ENCODE measurements at places on chromosomes 3 and 15. TPM values are rescaled to one million over a fixed set of nuclear protein-coding genes. Genes with fewer than 3 reads are reported as not detected.

GRCh38 chr3:464255-464654, 267.7 kb downstream of the CHL1 start:
- H3K4me1 ChIP-seq, result no peaks in the 10 kb centered on the region
- H3K27me3 ChIP-seq, result no peaks in the 10 kb centered on the region
- no peak overlapping the region for H3K27ac ChIP-seq

DNA sequence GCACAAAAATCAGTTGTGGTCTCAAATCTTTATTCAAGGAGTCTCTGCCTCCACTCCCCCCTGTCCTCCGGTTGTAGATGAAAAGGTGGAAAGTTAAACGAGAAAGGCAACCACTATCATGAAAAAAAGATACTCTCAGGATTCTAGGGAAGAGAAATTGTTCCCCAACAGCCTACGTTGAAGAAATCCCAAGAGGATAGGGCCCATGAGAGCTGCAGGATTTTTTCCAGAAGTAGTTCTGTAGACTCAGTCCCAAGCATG, 14.3 kb downstream of the ZIC1 start:
- no peaks in the 10 kb centered on the region for H3K4me1 ChIP-seq
- H3K4me3 ChIP-seq, result peak overlapping the region; percentile 57
- H3K27me3 ChIP-seq, result peaks cover 100% of the 10 kb centered on the region
- DNase-seq, result no peak

Gene CCR3
- not detected for total RNA-seq

- H3K36me3 ChIP-seq, result peaks cover 27% of the 10 kb centered on the region
- H3K4me3 ChIP-seq, result no peak overlapping the region
- peaks cover 13% of the 10 kb centered on the region for H3K4me1 ChIP-seq
- no peaks in the 10 kb centered on the region for H3K27me3 ChIP-seq
- H3K27ac ChIP-seq, result no peak overlapping the region
Observed at GRCh38 chr3:48273594-48274211, 32.8 kb downstream of the ZNF589 start.

- H3K36me3 ChIP-seq, result no peaks in the 10 kb centered on the region
- H3K27ac ChIP-seq, result no peak overlapping the region
- DNase-seq, result peak; percentile 46
- no peaks in the 10 kb centered on the region for H3K4me1 ChIP-seq
- no peak overlapping the region for H3K4me3 ChIP-seq
Observed at GRCh38 chr3:25820366-25820765, 30.5 kb downstream of the OXSM start.

- no peak overlapping the region for H3K4me3 ChIP-seq
- H3K27ac ChIP-seq, result no peak overlapping the region
Observed at GRCh38 chr3:59386165-59386564, 336.3 kb upstream of the CFAP20DC start.

Gene PROK2
- 0.29 TPM for total RNA-seq

DNA sequence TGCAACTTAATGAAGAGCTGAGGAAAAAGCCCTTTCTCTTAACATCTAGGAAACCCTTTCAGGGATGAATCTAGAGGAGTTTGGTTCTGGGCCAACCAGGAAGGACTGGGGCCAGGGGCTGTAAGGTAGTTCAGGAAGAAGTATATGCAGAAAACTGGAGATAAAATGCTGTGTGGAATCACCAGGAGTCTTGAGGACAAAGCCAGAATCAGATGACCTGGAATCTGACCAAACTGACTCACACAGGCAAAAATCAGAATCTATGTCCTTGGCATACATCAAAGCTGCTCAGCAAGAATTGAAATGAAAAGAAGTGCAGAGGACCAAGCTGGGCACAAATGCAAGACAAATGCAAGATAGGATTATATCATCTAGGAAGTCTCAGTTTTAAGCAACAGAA, 59.4 kb upstream of the ATP2C1 start:
- DNase-seq, result no peak
- no peaks in the 10 kb centered on the region for H3K36me3 ChIP-seq
- H3K27me3 ChIP-seq, result no peaks in the 10 kb centered on the region
- no peaks in the 10 kb centered on the region for H3K4me1 ChIP-seq
- H3K27ac ChIP-seq, result no peak overlapping the region

Gene CAPN3
- total RNA-seq, result 0.63 TPM

DNA sequence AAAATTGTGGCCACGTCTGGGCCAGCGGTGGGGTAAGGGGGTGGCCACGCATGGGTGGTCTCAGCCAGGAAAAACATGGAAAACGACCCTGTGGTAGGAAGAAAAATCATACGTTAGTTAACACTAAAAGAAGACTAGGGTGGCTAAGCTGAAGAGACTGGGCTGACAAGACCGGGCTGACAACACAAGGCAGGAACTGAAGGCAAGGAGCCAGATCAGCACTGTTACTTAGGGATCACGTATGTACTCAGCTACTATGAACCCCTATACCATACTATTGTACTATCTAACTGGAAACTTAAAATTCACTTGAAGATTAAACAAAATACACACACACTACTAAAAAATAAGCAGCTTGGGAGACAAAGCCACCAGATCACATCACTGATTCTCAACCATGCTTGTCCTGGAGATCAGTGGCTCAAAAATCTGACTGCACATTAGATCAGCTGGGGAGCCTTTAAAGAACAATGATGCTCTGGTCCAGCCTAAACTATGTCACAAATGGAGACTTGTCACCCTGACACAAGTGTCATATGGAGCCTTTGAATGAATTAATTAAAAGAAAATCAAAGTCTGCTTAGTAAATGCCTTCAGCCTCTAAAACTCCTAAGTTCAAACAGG, 442.2 kb downstream of the SHQ1 start:
- H3K4me3 ChIP-seq, result no peak overlapping the region
- no peak for DNase-seq
- H3K4me1 ChIP-seq, result peaks cover 37% of the 10 kb centered on the region
- peak overlapping the region; percentile 1 for H3K27ac ChIP-seq

GRCh38 chr3:25633919-25634318, 30.8 kb downstream of the TOP2B start:
- no peak overlapping the region for H3K4me3 ChIP-seq
- H3K4me1 ChIP-seq, result peaks cover 3% of the 10 kb centered on the region
- H3K36me3 ChIP-seq, result peaks cover 73% of the 10 kb centered on the region
- H3K27me3 ChIP-seq, result no peaks in the 10 kb centered on the region
- DNase-seq, result no peak

DNA sequence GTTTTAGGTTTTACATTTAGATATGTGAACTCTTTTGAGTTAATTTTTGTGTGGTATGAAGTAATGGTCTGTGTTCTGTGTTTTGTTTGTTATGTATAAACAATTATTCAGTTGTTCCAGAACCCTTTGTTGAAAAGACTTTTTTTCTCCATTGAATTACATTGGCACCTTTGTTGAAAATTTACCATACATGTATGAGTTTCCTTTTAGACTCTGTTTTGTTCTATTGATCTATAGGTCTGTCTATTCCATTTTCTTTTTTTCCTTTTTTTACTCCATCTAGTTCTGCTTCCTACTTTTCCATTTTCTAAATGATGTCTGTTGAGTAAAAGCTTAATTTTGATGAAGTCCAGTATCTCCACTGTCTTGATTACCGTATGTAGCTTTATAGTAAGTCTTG, 31.4 kb downstream of the ARIH2 start:
- H3K36me3 ChIP-seq, result peaks cover 21% of the 10 kb centered on the region
- no peak overlapping the region for H3K4me3 ChIP-seq
- no peaks in the 10 kb centered on the region for H3K27me3 ChIP-seq

Gene GPR62
- 0.41 TPM for total RNA-seq

Gene RTP3
- not detected for total RNA-seq

DNA sequence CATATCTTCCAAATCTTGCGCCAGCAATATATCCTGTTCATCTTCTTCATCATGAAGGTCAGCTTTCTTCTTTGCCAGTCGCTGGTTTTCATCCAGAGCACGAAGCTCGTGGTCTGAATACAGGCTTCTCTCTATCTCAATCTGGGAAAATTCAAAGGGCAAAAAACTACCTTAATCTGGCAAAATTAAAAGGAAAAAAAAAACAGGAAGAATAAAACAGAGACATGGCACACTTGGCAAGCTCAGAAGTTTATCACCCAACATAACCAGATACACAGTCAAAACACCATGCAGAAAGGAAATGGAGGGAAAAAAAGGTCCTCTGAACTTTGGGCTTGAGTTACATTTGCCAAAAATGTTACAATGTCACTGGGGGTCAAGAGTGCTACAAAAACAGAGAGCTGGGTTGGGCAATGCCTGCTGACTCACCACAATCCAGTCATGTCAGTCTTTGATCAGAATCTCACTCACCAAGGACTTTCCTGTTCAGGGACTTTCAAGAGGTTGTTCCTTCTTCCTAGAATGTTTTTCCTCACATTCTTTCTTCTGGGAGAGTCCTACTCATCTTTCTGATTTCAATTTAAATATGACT, 1.5 kb downstream of the MRPL46 start:
- H3K36me3 ChIP-seq, result peaks cover 39% of the 10 kb centered on the region
- peak; percentile 17 for DNase-seq
- H3K4me3 ChIP-seq, result peak overlapping the region; percentile 97
- H3K4me1 ChIP-seq, result no peaks in the 10 kb centered on the region

DNA sequence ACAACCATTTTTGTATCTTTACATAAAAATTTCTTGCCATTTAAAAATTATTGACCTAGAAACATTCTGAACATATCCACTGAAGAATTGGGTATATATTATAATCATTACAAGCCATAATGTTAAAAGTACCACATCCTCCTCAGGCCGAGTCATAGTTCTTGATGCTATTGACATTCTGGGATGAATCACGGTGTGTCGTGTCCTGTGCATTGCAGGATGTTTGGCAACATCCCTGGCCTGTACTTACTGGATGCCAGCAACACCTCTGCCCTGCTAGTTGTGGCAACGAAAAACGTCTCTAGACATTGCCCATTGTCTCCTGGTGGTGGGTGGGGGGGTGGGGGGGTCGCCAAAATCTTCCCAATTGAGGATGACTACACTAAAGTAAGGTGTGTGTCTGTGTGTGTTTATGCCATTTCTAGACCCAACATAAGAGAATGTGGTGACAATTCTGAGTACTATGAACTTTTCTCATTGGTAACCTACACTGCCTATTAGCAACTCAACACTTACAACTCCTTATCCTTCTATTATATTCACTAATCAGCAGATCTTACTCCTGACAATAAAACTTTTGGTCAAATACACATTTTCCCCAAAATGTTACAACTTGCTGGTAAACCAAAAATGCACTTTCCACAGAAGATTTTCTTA, 471.6 kb downstream of the FOXP1 start:
- H3K4me1 ChIP-seq, result no peaks in the 10 kb centered on the region
- no peak overlapping the region for H3K4me3 ChIP-seq
- H3K27me3 ChIP-seq, result no peaks in the 10 kb centered on the region
- DNase-seq, result no peak

DNA sequence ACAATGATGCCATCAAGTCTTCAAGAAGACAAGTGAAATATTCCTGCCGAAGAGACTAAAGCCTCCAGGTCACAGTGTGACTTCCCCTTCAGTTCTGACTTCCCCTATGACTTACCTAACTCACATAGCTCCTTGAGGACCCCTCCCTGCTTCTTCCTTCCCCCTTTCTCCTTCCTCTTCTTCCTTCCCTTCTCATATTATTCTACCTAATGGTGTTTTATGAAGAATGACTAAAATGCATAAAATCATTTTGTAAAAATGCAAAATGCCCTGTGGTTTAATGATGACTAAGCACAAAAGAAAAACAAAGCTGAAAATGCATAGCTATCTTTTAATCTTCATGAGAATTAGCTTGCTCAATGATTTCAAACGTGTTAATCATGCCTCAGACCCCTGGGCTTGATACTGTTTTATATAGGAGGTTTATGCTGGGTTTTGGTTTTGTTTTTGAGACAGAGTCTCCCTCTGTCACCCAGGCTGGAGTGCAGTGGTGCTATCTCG, 26.1 kb upstream of the TM4SF4 start:
- no peaks in the 10 kb centered on the region for H3K4me1 ChIP-seq
- DNase-seq, result no peak
- no peaks in the 10 kb centered on the region for H3K36me3 ChIP-seq
- no peak overlapping the region for H3K4me3 ChIP-seq
- H3K27ac ChIP-seq, result no peak overlapping the region

GRCh38 chr3:148510561-148510960, 187.1 kb upstream of the AGTR1 start:
- no peak overlapping the region for H3K27ac ChIP-seq
- no peaks in the 10 kb centered on the region for H3K27me3 ChIP-seq
- no peak overlapping the region for H3K4me3 ChIP-seq
- DNase-seq, result no peak

- H3K4me1 ChIP-seq, result no peaks in the 10 kb centered on the region
- DNase-seq, result no peak
Observed at GRCh38 chr3:45644791-45645201, 44.4 kb upstream of the SACM1L start.

DNA sequence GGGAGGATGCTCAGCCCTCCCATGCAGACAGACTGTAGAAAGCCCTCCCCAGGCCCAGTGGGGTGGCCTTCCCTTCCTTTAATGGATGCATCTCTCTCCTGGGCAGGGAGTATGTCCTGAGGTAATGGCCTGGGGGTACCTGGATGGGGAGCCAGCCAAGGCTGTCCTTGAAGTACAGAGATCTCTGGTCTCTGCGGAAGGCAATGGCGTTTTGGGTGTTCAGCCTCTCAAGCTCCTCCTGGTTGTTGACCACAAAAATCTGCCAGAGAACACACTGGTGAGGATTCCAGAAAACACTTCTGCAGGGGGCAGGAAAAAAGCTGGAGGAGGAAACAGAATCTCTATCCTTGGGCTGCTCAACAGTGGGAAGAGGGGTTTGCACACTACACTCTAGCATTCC, 28.9 kb downstream of the EAF1 start:
- DNase-seq, result peak; percentile 33
- no peak overlapping the region for H3K27ac ChIP-seq
- no peaks in the 10 kb centered on the region for H3K4me1 ChIP-seq
- no peaks in the 10 kb centered on the region for H3K36me3 ChIP-seq
- no peaks in the 10 kb centered on the region for H3K27me3 ChIP-seq
- H3K4me3 ChIP-seq, result no peak overlapping the region

Measured in endodermal cell (in vitro differentiated cells).